ENCODE measurements at places on chromosomes 5 and 9.

DNA sequence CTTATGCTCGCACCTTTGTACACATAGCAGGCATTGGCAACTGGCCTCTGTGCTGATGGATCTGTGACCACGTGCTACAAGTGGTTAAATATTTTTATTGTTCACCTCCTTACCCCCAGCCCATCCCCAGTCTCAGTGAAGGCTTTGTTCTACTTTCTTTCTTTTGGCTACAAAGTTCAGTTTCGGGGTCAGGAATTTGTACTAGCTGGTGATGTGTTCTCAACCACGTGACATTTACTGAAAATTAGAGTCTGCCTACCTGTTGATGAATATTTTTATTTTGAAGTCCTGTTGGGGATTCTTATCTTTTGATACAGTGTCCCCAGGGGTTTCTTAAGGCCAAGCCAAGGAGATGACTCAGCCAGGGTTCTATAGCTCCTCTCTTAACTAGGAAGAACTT lies 47.8 kb downstream of the C9orf57 start:
- no peak for DNase-seq

- no peak for DNase-seq
Measured at GRCh38 chr5:145999208-145999607, 62.8 kb downstream of the SH3RF2 start.

GRCh38 chr5:83387041-83387440 lies 84.5 kb upstream of the VCAN start:
- peak; percentile 12 for DNase-seq

- peak; percentile 44 for DNase-seq
Measured at GRCh38 chr5:54680998-54681397, 163.4 kb downstream of the SNX18 start.

DNA sequence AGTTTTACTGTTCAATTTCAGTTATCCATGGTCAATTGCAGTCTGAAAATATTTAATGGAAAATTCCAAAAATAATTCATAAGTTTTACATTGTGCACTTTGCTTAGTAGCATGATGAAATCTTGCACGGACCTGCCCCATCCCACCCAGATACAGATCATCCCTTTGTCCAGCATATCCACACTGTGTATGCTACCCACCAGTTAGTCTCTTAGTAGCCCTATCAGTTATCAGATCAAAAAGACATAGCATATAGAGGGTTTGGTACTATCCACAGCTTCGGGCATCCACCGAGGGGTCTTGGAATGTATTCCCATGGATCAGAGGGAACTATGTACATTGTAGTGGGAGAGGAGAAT lies 97.7 kb downstream of the SLC44A1 start:
- no peak for DNase-seq

GRCh38 chr5:165139721-165140120 lies 1634.3 kb downstream of the MAT2B start:
- DNase-seq, result no peak

- peak; percentile 68 for DNase-seq
Measured at GRCh38 chr9:91426123-91426745, 2.6 kb upstream of the NFIL3 start.

DNA sequence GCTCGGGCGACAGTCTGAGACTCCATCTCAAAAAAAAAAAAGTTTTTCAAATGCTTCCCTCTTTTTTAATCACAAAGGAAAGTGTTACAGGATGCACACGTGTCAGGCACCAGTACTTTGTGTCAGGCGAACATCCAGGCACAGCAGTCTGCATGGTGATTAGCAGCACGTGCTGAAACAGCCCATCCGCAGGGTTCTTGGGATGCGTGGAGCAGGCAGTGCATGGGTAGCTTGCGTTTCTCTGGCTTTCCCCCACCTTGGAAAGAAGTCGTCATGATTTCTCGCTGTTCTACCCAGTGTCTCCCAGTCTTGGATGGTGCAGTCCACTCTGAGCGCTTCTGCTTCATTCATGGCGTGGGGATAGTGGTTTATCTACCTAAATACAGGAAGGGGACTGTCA lies 35.4 kb downstream of the GPR107 start:
- DNase-seq, result no peak

- DNase-seq, result no peak
Measured at GRCh38 chr9:132171702-132172101, 9.8 kb downstream of the NTNG2 start.

DNA sequence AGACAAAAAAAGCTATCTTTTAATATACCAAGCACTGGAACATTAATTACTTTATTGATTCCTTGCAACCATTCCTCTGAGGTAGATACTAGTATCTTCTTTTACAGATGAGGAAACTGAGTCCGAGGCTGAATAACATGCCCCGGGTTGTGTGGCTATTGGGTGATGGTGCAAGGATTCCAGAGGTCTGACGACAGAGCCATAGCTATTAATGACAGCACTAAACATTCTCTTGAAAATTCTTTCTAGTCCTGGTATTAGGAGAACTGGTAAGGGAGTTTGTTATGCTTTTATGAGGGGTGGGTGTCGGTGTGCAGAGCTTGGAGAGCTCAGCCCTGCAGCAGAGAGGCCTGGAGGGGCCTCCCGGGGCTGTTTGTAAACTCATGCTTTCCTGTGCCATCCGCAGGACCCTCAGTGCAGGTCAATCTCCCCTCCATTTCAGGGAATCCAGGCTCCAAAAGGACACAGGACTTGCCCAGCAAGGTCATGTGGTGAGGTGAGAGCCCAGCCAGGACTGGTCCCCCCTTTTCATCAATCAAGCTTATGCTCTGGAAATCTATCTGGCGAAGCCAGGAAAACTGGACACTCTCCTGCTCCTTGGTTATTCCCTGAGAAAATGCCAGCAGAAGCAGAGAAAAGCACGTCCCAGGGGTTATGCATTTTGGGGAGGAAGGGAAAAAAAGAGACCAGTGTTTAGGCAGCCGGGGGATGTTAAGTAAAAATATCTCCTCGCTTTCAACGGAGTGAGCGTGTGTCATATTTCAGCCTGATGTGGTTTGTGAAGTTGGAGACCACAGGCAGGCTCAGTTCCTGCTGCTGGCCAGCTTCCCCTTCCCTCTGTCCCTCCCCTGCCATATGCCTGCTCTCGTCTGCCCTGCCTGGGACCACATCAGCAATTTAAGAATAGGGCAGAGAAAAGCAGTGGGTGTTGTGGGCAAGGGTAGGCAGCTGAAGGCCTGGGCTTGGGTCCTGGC lies 3.7 kb downstream of the GSN start:
- DNase-seq, result peak; percentile 94

DNA sequence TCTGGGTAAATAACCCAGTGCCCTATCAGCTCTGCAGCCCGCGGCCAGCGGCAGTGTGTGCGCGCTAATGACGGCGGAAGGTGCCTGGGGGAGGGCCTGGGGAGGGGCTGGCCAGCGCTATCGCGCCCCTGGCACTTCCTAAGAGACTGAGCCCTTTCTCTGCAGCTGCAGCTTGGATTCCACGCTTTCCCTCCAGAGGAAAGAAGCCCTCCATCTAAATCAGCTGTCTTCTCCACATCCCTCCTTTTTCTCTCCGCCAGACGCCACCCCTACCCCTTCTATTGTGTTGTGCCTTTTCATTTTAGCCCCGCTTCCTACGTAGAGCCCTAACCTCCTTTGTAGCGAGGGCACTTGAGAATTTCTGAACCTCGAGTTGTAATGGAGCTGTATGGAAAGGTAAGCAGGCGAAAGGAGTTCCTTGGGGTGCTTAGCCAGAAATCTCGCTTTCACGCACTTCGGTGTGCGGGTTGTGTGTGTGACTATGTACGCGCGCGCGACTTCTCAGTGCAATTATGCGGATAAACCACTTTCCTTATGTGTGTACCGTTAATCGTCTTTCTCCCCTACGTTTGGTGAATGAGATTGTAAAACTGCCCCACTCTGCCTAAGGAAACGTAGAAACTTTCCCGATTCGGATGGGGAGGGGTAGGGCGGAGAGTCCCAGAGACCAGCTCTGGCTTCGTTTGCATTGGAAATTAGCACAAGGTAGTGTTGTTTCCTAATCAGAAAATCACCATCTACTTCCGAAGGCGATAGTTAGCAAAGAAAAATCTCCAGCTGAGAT lies 664 bp upstream of the RAB3C start:
- DNase-seq, result no peak

DNA sequence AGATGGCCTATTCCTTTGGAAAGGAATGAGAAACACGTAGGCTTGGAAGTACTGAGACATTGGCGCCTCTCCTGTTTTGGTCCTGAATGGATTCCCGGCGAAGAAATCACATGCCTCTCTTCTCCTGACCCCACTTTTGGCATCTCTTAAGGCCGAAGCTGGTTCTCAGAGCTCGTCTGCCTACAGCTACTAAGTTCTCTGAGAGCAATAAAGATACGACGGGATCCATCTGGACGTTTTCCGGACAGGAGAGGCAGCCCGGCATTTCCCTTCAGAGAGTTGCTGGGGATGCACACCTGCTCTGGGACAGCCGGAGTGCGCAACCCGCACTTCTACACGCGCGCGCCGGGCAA lies 336.8 kb upstream of the PUM3 start:
- no peak for DNase-seq

All from EH (cell line).